CD4-positive, CD25-positive, alpha-beta regulatory T cell (primary cell): ENCODE measurements at places on chromosomes 7 and 10. TPM values are rescaled to one million over a fixed set of nuclear protein-coding genes. Genes with fewer than 3 reads are reported as not detected.

Gene LRRD1
- total RNA-seq, result 0.44 TPM

Gene CPA1
- total RNA-seq, result not detected

Gene FAM25G
- not detected for total RNA-seq

Gene HOXA11
- total RNA-seq, result not detected

Gene MMD2
- not detected for total RNA-seq

DNA sequence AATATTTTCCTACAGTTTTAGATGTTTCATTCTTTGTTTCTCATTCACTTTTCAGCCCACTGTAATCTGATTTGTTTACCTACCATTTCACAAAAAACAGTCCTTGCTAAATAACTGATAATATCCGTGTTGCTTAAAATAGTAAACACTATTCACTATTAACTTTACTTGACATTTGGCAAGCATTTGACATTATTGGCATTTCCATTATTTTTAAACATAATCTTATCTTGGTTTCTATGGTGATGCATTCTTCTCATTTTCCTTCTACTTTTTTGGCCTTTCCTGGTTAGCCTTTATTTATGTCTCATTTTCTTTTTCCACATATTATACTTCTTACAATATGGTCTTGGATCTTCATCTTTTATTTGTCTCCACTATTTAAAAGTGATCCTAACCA lies 715.3 kb downstream of the DNAJB9 start:
- no peak for DNase-seq
- H3K27ac ChIP-seq, result no peak overlapping the region
- H3K4me1 ChIP-seq, result no peaks in the 10 kb centered on the region
- H3K4me3 ChIP-seq, result no peak overlapping the region

GRCh38 chr7:40680657-40681056 lies 545.9 kb downstream of the SUGCT start:
- H3K36me3 ChIP-seq, result no peaks in the 10 kb centered on the region
- no peak overlapping the region for H3K27ac ChIP-seq
- H3K4me3 ChIP-seq, result no peak overlapping the region
- no peaks in the 10 kb centered on the region for H3K27me3 ChIP-seq
- H3K4me1 ChIP-seq, result no peaks in the 10 kb centered on the region

DNA sequence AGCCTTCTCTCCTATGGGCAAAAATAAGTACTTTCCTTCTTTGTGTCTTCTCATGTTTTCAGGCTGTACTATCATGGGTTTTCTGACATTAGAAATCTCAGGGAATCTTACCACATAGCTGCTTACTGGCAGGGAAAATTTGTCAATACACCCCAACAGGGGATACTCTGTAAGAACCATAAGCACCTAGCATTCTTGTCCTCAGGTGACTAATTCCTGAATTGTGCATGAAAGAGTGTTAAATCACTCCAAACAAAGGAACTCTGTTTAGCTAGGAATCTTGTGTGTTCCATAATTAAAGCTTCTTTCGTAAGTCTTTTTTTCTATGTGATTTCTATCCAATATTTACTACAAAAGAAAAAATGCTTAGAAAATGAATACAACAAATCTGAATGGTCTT lies 206.7 kb upstream of the POT1 start:
- no peak for DNase-seq
- no peaks in the 10 kb centered on the region for H3K36me3 ChIP-seq
- H3K4me3 ChIP-seq, result no peak overlapping the region
- no peaks in the 10 kb centered on the region for H3K27me3 ChIP-seq
- no peak overlapping the region for H3K27ac ChIP-seq

GRCh38 chr7:116953372-116953905 lies at the start of gene ST7:
TSS of gene ST7 (plus strand) at chr7:116953501. CDS start at chr7:116953541, 40 bp downstream.
- H3K4me1 ChIP-seq, result peaks cover 32% of the 10 kb centered on the region
- H3K27me3 ChIP-seq, result no peaks in the 10 kb centered on the region
- no peaks in the 10 kb centered on the region for H3K36me3 ChIP-seq

- no peaks in the 10 kb centered on the region for H3K27me3 ChIP-seq
- no peaks in the 10 kb centered on the region for H3K36me3 ChIP-seq
- no peak for DNase-seq
- no peaks in the 10 kb centered on the region for H3K4me1 ChIP-seq
Measured at GRCh38 chr10:29669149-29669548, 34.4 kb upstream of the SVIL start.

- no peak overlapping the region for H3K27ac ChIP-seq
- no peaks in the 10 kb centered on the region for H3K36me3 ChIP-seq
- H3K4me1 ChIP-seq, result peaks cover 34% of the 10 kb centered on the region
- H3K4me3 ChIP-seq, result no peak overlapping the region
Measured at GRCh38 chr7:30734497-30734896, 17.4 kb upstream of the INMT start.
